CD4-positive, alpha-beta T cell treated with Interleukin-2 at 100 ng/mL for 4 hours (primary cell): ENCODE measurements at places on chromosomes 6 and 20.

DNA sequence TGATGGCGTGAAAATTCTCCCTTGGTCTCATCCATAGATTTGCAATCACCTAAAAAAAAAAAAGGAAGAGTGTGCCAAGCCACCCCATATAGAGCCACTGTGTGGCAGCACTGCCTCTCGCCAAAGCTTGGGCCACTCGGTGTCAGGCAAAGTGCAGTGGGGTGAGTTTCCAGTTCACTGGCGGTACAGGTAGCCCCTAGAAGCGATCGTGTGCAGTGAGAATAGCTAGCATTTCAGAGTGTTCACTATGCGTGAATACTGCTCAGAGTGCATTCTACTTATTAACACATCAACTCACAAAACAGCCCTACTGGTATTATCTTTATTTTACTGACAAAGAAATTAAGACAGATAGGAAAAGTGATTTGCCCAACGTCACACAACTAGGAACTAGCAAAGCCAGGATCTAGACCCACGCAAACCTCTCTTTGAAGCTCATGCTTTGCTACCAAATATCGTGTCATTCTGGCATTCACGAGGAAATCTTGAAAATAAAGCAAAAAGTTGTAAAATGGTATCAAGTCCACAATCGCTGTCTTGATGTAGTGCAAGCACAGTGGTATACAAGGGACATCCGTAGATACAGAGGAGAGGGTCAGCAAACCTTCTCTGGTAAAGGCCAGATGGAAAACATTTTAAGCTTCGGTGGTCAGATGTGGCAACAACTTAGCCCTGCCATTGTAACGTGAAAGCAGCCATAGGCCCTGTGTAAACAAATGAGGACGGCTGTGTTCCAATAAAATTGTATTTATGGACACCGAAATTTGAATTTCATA lies 10.4 kb upstream of the GCNT2 start:
- peak; percentile 21 for DNase-seq

GRCh38 chr6:168411130-168411529 lies 29.9 kb upstream of the SMOC2 start:
- no peak for DNase-seq

DNA sequence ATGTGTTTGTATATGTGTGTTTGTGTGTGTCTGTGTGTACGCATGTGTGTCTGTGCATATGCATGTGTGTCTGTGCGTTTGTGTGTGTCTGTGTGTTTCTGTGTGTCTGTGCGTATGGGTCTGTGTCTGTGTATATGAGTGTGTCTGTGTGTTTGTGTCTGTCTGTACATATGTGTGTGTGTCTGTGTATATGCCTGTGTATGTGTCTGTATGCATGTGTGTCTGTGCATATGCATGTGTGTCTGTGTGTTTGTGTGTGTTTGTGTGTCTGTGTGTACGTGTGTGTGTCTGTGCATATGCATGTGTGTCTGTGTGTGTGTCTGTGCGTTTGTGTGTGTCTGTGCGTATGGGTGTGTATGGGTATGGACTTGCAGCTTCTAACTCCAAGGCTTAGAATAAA lies 174.0 kb upstream of the NOX3 start:
- DNase-seq, result no peak

DNA sequence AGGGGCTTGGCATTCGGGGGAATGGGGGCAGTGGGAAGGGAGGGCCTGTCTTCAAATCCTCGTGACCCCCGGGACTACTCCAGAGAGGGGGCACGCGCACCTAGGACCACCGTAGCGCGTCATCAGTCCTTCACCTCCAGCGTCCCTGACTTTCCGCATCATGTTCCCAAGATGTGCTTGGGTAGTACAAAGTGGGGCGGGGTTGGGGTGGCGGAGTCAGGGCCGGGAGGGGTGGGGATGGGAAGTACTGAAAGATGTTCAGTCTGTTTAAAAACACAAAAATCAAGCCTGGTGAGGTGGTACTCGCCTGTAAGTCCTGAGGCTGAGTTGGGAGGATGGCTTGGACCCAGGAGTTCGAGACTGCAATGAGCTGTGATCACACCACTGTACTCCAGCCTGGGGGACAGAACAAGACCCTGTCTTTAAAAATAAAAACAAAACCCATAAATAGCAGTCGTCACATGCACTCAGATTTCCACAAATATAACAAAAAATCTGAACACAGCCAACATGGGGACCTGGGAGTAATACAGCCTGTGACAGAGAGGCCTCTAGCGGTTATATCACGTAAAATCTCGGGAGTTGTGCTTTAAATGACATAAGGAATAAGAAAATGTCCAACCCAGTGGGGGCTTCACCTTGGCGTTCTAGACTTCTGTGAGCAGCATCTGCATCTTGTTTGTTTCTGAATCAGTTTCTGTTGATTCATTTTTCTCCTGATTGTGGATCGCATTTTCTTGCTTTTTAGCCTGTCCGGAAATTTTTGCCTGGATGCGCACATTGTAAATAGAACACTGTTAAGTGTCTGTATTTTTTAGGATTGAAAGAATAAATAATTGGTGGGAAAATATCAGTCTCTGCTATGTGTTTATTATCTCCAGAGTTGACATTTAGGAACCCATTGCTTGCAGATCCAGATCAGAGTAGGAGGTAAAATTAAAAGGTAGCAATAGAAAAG lies 698 bp upstream of the LRP11 start:
- peak; percentile 62 for DNase-seq

DNA sequence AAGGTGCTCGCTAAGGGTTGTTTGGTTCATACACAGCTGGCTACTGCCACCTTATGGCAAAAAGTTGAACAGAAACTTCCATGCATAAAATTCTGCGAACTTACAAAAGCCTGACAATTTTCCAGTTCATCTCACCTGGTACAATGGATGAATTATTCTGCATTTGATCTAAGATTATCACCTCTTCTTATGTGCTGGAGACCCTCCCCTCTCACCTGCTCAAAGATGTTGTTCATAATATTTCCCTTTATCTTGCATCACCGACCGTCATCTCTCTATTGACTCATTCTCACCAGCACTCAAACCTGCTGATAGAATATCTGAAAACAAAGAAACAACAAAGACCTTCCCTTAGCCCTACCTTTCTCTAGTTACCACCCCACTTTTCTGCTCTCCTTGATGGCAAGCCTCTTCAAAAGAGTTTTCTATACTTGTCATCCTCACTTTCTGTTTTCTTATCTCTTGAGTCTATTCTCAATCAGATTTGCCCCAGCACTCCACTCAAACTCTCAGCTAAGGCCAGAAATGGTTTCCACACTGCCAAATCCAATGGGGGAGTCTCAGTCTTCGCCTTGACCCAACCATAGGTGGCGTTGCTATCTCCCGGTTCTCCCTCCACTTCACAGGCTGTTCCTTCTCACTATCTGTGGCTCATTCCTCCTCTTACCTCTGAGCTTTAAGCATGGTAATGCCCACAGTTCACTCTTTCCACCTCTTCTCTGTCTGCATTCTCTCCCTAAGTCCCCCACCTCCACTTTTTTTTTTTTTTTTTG lies 25.8 kb downstream of the SNRNP48 start:
- DNase-seq, result peak; percentile 46

GRCh38 chr6:139973669-139974344 lies 599.4 kb upstream of the CITED2 start:
- DNase-seq, result no peak

GRCh38 chr20:37543828-37544227 lies 16.2 kb upstream of the BLCAP start:
- no peak for DNase-seq

GRCh38 chr6:33202799-33203198 lies 1.7 kb upstream of the HSD17B8 start:
- no peak for DNase-seq

DNA sequence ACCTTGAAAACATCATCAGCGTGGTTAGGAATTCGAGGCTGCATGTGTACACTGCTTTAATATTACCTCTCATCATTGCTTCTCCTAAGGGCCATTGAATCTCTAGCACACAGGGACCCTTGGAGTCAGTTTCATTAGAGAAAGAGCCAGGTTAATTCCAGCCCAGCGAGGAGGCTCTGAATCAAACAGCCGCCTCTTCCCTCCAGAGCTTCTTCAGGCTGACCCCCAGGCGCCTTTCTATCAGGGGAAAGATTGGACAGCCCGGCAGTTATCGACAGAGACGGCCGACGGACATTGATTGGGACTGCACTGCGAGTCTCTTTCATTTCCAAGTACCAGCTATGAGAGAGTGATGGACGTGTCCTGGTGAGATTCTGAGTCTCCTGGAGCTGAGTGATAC lies 159.2 kb downstream of the ANKRD60 start:
- no peak for DNase-seq

DNA sequence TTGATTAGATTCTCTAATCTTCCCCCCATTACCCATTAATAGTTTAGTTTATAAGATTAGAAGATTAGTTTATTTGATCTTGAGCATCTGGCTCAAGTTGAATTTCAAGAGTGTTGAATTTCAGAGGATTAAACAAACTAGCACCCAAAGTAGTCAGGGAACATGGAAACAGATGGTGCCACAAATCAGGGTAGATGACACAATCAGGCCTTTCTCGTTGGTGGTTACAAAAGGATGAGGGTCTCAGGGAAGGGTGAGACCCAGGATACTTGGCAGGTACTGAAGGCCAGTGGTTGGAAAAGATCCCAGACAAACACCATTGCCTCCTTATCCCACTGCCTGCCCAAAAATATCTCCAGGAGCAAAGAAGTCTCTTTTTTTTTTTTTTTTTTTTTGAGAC lies 29.5 kb upstream of the ADGRF1 start:
- no peak for DNase-seq

DNA sequence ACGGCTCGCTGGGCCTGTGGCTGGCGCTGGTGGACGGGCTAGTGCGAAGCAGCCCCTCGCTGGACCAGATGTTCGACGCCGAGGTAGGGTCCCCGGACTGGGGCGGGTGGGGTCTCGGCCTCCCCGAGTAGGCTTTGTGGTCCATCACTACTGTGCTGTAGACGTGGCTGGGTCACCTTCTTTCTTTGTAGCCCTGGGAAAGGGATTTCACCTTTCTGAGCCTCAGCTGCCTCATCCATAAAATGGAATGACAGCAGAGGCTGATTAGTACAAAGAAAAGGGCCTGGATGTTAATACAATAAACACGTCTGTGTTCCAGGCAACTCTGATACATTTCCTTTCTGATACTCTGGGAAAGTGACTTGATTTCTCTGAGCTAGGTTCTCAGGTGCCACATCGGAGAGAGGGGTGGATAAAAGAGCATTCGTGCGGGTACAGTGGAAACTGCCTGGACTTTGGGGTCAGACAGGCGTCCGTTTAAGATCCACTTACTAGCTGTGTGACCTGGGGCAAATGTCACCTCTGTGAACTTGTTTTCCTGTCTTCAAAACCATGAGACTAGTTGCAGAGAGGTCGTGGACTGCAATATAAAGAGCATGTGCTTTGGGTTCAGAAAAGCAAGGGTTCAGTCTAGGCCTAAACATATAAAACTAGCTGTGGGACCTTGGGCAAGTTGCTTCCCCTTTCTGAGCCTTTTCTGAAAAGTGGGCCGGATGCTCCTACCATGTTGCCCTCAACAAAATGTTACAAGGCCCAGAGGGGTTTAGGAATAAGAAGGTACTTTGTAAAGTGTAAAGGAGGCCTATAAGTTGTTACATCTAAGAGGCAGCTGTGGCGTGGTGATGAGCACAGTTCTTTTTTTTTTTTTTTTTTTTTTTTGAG lies 896 bp downstream of the SYS1 start:
- DNase-seq, result no peak

DNA sequence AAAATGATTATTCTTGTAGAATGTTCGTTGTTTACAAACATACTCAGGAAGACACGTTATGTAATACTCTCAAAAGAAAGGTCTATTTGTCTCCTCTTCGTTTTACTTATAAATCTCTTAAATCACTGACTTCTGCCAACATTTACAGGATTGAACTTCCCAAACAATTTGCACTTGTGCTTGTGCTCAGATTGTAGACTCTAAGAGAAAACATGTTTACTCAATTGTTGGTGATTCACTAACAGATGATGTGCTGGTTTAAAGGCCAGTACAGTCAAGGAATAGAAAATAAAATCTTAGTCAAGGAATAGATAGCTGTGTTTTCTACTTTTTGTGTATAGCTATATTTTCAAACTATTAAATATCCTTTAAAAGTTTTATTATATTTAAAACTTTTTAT lies 172.8 kb downstream of the GJA1 start:
- no peak for DNase-seq

GRCh38 chr6:140684776-140685550 lies 1310.5 kb upstream of the CITED2 start:
- no peak for DNase-seq

GRCh38 chr6:98653179-98653578 lies 181.2 kb upstream of the POU3F2 start:
- no peak for DNase-seq

DNA sequence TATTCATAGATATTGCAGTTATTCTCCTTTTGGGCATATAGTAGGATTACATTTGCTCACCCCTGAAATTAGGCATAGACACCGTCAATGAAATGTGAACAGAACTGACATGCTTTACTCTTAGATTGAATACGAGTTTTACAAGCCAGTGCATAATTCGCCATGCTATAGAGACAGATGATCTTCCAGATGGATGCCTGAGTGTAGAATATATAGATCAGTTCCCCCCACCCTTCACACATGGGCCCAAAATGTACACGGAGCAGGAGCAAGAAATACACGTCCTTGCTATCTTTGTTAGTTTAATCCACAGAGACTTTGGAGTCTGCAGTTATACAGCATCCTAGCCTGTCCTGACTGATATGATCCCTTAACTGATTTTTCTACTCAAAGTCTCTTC lies 47.4 kb downstream of the LAMA2 start:
- no peak for DNase-seq

GRCh38 chr6:118890997-118891790 lies 2.8 kb upstream of the ASF1A start:
- DNase-seq, result peak; percentile 24

DNA sequence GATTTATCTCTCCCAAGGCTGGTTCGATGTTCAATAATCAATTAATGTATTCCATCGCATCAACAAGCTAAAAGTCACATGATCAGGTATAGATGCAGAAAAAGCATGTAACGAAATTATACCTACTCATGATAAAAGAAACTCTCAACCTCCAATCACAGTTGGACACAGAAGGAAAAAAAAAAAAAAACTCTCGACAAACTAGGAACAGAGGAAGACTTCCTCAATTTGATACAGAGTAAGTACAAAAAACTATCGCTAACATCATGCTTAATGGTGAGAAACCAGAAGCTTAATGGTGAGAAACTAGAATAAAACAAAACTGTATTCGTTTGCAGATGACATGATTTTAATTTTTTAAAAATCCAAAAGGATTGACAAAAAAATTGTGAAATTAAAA lies 62.0 kb upstream of the SMIM29 start:
- no peak for DNase-seq

DNA sequence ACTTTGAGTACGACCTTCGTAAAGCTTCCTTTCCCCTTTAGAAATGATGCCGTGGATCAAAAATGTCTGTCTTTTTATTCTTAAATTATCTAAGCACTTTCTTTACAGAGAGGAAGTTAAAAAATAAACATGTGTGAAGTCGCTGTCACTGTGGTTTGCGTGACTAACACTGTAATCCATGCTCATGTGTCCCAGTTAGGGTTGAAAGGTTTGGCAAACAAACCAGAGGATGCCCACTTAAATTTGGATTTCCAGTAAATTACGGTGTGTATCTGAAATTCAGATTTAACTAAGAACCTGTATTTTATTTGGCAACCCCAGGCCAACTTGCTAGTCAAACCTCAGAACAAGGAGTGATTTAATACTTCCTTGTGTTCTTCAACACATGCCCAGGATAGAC lies 21.1 kb downstream of the HLA-DRB1 start:
- no peak for DNase-seq

- no peak for DNase-seq
These were observed 39.0 kb upstream of the MDFI start for GRCh38 chr6:41599015-41599851.
